ENCODE measurements at places on chromosomes 12 and 14. TPM values are rescaled to one million over a fixed set of nuclear protein-coding genes. Genes with fewer than 3 reads are reported as not detected.

Gene RFLNA
- polyA plus RNA-seq = 5.4 TPM

DNA sequence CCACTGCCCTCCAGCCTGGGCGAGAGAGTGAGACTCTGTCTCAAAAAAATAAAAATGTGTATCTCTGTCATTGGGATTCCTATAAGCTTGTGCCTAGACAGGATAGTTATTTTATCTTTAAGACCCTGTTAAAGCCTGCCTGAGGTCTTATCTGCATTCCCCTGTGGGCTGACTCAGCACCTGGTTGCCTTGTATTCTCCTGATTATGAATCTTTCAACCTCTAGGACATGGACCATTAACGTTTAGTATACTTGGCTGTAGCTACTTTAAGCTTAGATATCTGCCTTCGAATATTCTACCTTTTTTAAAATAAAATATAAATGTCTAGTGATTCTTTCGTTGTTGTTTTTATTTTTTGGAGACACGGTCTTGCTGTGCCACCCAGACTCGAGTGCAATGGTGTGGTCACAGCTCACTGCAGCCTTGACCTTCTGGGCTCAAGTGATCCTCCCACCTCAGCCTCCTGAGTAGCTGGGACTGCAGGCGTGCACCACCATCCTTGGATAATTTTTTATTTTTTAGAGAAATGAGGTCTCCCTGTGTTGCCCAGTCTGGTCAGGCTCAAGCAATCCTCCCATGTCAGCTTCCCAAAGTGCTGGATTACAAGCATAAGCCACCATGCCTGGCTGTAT, 41.3 kb downstream of the RESF1 start:
- no peak for DNase-seq

- DNase-seq = no peak
Observed at GRCh38 chr12:117583677-117584225, 222.3 kb upstream of the NOS1 start.

GRCh38 chr14:73610687-73611086, 1.6 kb upstream of the ACOT6 start:
- DNase-seq = no peak

DNA sequence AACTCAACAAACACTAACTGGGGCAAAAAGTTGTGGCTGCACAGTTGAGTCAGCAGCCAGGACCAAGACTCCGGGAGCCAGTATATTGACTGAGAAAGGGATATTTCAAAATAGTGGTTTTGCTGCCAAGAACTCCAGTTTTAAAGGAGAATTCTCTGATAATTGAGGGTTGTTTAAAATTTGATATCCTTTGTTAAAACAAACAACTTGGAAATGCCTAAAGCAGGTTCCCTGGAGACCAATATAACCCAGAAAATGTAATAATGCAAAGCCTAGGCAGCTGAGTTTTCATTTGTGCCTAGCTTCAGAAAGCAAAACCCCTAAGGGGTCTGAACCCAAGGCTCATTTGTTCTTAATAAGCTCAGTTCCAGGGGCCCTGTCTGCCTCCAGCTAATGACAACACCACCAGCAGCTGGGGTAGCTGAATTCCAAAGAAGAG, 311.7 kb upstream of the CCDC196 start:
- no peak for DNase-seq

Gene USP44
- polyA plus RNA-seq = 2.9 TPM

Gene TAS2R14
- polyA plus RNA-seq = 2.6 TPM

Gene SERPINA12
- polyA plus RNA-seq = 1.1 TPM

DNA sequence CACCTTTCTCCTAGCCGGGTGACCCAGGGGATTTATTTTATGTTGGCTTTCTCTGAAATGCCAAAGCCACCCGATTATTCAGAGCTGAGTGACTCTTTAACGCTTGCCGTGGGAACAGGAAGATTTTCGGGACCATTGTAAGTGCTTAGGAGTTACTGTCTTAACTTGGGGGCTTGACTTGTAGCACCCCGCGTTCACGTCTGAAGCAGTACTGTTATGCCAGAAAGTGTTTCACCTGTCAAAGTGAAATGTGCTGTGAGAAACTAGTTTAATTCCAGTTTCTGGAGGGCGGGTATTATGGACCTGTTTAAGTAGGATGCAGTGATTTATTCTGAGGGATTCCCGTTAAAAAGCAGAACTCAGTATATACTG, 218 bp downstream of the LYSET start:
- no peak for DNase-seq

Gene SERPINA5
- polyA plus RNA-seq = 12.8 TPM

DNA sequence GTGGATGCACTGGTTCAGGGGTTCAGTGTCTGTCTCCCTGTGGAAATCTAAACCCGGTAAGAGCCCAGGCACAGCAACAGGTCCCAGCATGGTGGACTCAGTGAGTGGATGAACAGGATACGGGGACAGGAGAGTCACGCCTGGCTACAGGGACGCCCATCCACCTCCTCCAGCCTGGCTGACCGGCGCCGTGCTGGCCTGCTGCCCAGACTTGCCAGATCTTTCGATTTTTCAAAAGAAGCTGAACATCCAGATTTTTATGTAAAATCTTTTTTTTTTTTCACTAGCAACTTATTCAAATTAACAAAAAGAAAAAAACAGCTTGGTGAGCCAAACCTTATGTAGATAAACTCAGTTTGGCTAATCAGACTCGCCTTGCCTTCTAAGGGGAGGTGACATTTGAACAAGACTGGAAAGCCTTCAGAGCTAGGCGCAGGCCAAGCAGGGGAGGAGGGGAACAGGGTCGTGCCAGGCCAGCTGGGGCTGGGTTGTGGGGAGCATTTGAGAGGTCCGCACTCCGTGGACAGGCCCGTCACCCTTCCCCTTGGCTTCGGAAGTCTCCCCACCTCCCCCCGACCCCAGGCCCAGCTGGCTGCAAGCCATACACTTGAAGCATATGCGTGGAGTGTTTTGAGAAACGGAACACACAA, 87.8 kb upstream of the NCOR2 start:
- no peak for DNase-seq

DNA sequence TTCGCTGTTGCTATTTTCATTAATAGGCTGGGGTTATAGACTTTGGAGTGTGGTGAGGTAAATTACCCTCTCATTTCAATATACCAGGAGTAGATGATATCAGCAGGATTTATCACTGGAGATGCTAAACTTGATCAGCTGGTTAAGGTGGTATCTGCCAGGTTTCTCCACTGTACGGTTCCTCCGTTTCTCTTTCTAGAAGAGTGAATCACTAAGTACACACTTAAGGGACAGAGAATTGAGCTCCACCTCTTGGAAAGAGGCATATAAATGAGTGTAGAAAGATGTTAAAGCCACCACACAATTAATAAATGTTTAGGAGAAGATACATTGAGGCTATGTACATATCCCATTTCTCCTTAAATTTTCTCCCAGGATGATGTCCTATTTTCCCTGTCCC, 277.4 kb upstream of the GRIP1 start:
- DNase-seq = no peak

Gene KRT83
- not detected for polyA plus RNA-seq

DNA sequence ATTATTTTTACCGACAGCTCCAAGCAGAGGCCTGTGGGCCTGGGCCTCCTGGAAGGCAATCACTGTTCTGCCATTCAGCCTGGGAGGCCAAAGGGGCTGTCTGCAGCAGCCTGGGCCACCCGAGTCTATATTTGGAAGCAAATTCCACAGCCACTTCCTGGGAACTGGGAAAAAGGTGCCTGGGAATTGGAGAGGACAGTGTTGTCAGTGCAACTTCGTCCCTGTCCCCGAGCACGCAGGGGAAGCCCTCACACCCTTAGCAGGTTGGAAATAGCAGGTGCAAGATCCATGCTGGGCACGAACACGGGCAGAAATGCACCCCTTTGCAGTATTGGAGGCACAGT, 9.6 kb upstream of the TBX5 start:
- DNase-seq = no peak

- no peak for DNase-seq
Observed at GRCh38 chr14:103539056-103539825, 10.2 kb downstream of the TRMT61A start.

Gene SPTB
- polyA plus RNA-seq = 18.8 TPM

Gene NGB
- polyA plus RNA-seq = not detected

Gene SPIC
- not detected for polyA plus RNA-seq

- DNase-seq = no peak
Observed at GRCh38 chr12:727321-727720, 25.1 kb upstream of the WNK1 start.

GRCh38 chr12:24719293-24719721, 229.6 kb downstream of the BCAT1 start:
- DNase-seq = no peak

GRCh38 chr14:76574416-76575095, 186.7 kb upstream of the VASH1 start:
- DNase-seq = no peak

DNA sequence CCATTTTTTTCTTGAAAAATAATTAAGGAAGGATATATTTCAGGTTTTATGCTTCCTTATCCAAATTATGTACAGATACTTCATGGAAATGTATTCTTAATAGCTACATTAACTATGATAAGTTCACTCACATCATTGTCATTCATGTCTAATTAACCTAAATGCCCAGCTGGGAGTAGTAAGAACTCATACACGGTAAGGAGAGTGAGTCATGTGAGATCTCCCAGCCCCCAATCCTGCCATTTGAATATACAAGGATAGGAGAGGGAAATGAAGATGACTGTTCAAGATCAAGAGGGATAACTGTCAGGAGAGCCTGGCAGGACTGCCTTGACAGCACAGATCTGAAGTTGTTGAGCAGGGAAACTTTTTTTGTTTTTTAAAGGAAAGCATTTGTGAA, 343.4 kb upstream of the USP15 start:
- no peak for DNase-seq

DNA sequence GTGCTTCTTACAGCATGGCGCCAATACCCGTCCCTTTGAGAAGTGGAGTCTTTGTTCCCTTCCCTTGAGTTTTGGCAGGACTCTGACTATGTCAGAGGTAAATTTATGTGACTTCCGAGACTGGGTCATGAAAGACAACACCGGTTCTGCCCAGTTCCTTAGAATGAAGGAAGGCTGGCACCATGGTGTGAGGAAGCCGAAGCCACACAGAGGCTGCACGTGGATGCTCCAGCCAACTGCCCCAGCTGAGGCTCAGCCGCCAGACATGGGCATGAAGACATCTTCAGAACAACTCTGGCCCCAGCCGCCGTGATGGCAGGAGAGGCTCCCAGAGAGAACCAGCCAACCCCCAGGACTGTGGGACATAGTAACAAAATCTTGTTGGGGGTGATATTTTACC, 111.2 kb downstream of the CALM1 start:
- no peak for DNase-seq

Gene RNASE1
- 127 TPM for polyA plus RNA-seq

Gene ITPK1
- 33.6 TPM for polyA plus RNA-seq

Gene DERA
- polyA plus RNA-seq = 48.2 TPM

Gene RIN3
- polyA plus RNA-seq = 6.9 TPM

Gene PLEK2
- polyA plus RNA-seq = 2.2 TPM

Gene RAD51AP1
- 26.2 TPM for polyA plus RNA-seq

Gene PRIMA1
- 1.5 TPM for polyA plus RNA-seq

GRCh38 chr12:93164103-93164880, 213.4 kb upstream of the NUDT4 start:
- DNase-seq = no peak

DNA sequence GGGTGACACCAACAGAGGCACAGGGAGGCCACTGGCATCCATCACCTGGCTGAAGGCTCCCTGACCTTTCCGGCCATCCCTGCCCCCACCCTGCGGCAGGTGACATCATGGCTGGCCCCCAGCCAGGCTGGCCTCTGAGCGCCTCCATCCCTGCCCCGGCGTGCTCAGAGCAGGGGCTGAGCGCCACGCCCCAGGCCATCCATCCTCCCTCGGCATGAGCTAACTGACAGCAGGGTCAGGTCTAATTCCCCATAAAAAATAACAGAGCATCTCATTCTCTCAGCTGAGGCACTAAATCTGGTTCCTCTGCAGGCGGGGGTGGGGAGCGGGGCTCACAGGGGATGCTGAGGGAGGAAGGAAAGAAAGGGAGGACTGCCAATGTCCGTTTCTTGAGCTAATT, 50.7 kb downstream of the PRIMA1 start:
- no peak for DNase-seq

DNA sequence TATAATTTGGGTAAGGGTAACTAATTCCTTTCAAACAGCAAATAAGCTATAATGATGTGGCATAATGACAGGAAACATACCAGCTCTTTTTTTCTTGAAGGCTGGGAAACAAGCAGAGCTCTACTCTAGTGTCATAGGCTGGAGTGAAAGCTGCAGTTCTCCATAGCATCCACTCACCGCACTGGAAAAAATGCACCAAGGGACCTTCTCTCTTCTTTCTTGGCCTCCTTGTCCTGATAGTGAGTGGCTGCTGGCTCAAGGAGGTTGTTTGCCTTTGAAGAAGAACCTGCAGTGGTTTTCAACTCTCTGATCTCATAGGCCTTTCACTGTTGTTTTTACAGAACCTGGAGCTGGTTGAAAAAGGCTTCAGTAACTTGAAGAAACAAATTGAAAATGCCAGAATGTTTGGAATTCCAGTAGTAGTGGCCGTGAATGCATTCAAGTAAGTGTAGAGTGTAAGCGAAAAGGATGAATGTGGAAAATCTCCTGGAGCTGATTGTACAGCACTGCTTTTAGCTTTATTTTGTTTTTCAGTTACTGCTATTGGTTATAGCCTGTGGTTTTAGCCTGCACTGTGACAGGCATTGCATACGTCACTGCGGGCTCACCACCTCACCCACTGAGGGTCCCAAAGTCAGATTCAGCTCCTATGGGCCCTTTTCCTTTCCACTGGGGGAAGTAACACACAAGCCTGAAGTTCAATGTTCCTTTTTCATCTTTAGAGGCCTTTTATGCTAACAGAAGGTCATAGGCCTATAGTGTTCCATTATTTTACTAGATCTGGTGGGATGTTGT, 17.2 kb upstream of the AKAP5 start:
- no peak for DNase-seq

- no peak for DNase-seq
Observed at GRCh38 chr12:62256408-62257096, 3.7 kb upstream of the USP15 start.

Gene FNTB
- 31.2 TPM for polyA plus RNA-seq

GRCh38 chr14:56195704-56196103, 77.5 kb downstream of the PELI2 start:
- DNase-seq = no peak

- DNase-seq = no peak
Observed at GRCh38 chr12:10042167-10042566, 11.7 kb downstream of the CLEC9A start.

DNA sequence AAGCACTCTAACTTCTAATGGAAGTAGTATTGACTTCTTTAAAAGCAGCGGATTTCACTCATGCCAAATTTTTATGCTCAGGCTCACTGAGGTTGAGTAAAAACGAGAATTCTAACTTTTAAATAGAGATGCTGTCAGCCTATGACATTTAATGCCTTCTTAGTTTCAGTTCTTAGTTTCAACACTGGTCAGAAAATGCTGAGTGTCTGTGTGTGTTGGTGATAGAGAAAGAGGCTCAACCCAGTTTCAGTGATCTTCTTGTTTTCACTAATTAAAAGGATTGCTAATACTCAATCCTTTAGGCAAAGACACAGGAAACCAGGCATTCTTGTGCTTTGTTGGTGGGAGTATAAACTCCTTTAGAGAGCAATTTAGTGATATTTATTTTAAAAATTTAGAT, 31.0 kb downstream of the PEBP1 start:
- no peak for DNase-seq

DNA sequence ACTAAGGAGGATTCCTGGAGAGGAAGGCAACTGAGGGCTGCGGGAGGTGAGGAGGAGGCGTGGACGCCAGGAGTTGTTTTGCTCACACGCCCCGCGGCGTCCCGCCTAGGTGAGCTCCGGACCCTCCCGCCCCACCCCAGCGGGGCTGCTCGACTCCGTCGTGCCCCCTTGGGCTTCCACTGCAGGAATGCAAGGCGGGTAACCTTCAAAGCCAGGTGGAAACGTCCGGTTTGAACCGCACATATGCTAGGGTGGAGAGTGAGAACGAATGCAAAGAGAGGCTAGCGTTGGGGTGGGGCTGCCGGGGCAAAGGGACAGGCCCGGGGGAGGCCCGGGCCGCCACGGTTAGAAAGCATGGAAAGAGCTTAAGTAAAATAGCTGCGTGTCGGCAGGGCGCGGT, 5.4 kb upstream of the DPPA3 start:
- DNase-seq = no peak

Data from renal pelvis (tissue), 12 donors.